ENCODE measurements at places on chromosomes 6 and 20.

GRCh38 chr6:3400162-3400561 is 56.7 kb downstream of the SLC22A23 start:
- no peak for DNase-seq

GRCh38 chr6:73565767-73566485 is 45.1 kb upstream of the EEF1A1 start:
- DNase-seq: no peak

DNA sequence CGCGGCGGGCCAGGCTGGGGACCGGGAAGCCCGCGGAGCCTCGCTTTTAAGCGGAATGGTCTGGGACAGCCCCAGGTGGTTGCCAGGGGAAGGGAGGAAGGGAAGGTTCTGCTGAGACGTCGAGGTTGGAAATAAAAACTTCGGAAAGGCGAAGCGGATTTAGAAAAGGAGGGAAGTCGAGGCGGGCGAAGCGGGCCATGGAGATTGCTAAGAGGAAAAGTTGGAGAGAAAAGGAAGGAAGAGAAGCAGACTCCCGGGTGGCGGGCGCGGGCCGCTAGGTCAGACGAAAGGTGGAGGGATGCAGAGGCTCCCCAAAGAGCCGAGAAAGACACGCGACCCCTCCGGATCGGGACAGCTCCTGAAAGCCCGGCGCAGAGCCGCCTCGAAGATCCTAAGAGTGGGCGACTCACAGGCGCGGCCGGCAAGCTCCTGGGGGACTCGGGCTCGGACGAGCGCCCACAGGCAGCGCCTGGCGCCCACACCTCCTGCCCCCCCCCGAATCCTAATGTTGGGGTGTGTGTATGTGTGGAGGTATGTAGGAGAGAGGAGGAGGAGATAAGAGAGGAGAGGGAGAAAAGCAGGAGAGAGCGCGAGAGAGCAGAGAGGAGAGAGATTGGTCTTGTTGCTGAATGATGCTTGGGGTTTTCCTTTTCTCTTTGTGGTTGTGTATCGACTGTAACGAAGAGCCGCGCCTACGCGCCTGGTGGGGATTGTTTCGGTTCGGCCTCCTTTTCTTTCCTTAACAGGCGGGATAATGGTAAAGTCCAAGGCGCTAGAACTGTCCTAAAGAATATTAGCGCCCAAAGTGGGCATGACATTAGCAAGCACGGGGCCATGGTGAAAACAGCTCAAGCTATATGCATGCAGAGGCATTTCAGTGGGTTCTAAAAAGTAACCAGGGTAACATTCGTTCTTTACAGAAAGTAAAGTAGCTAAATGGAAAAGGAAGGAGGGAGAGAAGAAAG is 1.5 kb downstream of the TFAP2B start:
- DNase-seq: no peak

GRCh38 chr6:99603421-99604165 is 3.0 kb upstream of the PRDM13 start:
- DNase-seq: peak; percentile 53

- no peak for DNase-seq
These were observed 15.5 kb downstream of the FAM83B start for GRCh38 chr6:54861905-54862616.

DNA sequence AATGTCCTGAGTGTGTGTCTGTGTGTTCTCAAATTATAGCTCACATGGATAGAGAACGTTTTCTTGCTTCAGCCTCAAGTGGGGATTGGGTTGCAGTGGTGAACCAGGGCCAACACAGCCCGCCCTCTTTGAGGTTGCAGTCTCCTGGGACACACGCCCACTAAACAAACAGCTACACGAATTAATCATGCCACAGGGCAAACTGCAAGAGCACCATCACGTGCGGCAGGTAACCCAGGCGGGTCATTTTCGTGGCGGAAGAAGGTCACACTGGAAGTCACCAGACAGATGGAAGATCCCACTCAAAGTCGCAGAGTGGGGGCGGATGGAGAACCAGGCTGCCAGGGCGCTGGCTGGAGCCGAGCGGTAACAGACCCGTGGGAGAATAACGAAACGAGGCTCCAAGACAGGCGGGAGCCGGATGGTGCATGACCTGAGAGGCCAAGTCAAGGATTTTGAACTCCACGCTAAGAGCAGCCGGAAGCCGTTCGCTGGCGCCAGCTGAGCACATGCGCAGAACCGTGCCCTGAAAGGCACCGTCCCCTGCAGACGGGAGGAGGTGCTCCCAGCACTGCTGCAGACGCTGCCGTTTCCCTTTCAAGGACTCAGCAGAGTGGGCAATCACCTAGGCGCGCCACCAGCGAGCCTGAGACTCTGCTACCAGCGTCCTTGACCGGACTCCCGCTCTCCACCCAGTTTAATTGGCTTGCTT is 10.7 kb downstream of the DLL1 start:
- DNase-seq: peak; percentile 76

- no peak for DNase-seq
These were observed 70.2 kb upstream of the CCDC167 start for GRCh38 chr6:37569743-37570481.

DNA sequence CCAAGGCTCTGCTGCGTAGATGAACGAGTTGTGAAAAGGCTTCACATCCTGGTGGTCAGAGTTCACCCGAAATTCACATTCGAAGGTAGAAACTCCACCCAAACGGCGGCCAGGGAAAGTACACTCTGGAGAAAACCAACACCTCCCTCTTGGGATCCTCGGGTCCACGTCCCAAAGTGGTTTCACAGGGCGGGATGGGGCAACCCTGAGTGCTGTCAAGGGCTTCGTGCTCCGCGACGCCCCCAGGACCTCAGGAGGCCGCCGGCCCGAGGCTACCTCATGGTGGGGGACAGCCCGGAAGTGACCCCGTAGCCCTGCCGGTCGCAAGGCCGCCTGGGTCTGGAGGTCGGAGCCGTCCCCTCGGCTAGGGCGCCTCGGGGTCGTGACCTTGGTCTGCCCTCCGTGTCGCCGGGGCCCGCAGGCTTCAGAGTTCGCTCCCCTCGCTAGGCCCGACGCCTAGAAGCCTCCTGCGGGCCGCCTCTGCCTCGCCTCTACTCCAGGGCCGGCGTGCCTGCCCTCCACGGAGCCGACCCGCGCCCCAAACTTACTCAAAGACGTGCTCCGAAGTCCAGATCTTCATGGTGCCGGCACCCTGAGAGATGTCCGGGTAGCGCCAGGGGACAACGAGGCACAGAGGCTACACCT is at the start of gene PRELID3B:
Gene PRELID3B (minus strand): TSS at position 636 of the 645 bp plus-strand sequence. CDS start 56 bp downstream, at position 580.
- peak; percentile 24 for DNase-seq

- DNase-seq: no peak
These were observed 114.6 kb upstream of the FOXQ1 start for GRCh38 chr6:1197309-1197708.

DNA sequence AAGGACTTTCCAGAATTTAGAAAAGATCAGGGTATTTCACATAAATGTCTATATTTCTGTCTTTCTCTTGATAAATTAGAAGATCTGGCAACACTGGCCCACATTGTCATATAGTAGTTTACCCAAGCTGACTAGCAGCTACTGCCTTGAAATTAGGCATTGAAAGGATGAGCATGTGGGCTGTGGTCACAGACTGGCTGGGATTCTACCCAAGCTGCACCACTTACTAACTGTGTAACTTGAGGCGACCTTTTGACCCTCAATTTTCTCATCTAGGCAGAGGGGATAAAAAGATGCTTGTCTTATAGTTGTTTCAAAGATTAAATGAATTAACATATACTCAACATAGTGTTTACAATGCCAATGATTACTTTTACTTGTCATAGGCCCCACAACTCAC is 152.7 kb upstream of the BMP2 start:
- no peak for DNase-seq

DNA sequence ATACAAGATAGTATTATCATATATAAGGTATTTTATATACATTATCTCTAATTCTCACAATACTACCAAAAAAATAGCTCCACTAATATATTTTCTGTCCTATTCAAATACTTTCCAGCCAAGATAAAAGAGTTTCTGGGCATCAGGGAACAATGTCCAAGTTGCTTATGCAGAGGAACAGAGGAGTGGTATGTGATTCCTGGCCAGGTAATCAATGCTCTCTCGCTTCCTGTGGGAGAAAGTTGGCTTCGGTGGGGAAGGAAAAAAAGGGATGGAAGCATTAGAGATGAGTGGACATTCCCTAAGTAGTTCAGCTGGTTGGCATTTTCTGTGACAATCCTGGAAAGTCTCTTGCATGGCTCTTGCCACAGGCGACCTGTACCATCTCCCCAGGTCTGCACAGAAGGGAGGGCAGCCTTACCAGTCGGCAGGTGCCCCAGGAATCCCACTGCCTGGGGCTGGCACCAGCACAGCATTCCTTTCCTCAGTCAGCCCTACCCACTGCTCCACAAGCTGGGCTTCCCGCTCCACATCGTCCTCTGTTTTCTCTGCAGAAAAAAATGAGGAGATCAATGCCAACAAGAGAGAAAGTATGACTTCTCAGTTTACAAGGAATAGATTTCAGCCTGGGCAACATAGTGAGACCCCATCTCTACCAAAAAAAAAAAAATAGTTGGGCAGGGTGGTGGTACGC is 78.5 kb upstream of the NUP153 start:
- DNase-seq: no peak

DNA sequence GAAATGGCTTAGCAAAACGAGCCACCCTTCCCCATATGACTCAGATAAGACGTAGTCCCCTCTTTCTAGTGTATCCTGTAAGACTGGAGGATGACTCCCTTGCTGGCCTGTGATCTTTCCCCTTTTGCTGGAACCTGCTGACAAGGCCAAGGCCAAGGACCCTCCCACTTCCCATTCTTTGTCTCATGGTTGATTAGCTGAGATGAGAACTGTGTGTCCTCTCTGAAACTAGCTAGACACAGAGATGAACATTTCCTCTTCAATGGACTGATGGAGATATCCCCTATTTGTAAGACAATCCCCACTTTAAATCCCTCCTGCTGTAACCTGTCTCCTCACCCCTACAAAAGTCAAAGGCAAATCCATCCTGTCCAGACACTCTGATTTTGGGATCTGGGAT is 33.4 kb upstream of the SCRT2 start:
- no peak for DNase-seq

DNA sequence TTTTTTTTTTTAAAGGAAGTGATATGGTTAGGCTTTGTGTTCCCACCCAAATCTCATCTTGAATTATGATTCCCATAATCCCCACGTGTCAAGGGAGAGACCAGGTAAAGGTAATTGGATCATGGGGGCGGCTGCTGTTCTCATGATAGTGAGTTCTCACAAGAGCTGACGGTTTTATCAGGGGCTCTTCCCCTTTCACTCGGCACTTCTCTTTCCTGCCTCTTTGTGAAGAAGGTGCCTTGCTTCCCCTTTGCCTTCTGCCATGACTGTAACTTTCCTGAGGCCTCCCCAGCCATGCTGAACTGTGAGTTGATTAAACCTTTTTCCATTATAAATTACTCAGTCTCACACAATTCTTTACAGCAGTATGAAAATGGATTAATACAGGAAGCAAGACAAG is 64.3 kb downstream of the ZFP64 start:
- DNase-seq: no peak

GRCh38 chr20:8995761-8996160 is 73.1 kb upstream of the PLCB4 start:
- DNase-seq: no peak

DNA sequence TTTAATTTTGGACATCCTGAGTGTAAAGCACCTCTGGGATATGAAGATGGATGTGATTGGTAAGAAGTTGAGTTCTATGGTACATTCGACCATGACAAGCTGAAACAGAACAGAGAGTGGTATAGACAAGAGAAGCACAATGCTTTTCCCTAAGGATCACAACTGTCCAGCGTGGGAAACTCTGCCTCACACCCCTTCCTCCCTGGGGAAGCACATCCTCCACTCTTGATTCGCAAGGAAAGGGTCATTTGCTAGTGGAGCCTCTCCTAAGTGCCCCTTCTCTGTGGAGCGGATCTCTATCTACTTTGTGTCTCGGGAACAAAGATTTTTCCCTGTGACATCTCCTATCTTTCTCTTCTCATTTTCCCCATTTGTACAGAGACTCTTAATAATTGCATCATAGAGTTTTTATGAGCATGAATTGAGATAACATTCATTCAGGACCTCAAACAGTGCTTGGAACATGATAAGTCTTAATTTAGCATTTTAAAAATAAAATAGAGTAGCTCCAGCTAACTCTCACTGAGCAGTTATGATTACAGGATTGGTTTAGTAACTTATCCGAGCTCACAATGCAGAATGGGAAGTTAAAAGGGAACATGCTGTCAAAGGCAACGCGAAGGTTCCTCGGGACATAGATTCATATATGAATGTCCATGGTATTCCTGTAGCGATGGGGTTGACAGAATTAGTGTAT is 775.2 kb downstream of the C6orf118 start:
- DNase-seq: no peak

GRCh38 chr6:72322771-72323170 is 299.1 kb upstream of the KCNQ5 start:
- no peak for DNase-seq

DNA sequence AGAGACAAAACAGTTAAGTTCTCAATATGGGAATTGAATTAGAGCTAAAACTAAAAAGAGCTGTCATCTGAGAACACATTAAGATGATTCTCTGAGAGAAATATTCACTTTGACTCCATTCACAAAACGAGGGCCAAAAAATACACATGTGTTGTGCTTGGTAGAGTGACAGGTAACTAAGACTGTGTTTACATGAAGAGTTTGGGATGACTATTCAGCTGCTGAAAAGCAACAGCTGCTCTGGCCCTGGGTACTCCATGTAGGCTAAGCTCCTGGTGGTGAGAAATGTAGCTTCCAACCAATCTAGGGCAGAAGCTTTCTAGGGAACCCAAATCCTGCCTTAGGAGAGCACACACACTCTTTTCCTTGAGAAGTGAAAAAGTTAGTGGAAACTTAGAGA is 184.5 kb downstream of the COL21A1 start:
- no peak for DNase-seq

- DNase-seq: no peak
These were observed 35.5 kb upstream of the ADTRP start for GRCh38 chr6:11814106-11814505.

DNA sequence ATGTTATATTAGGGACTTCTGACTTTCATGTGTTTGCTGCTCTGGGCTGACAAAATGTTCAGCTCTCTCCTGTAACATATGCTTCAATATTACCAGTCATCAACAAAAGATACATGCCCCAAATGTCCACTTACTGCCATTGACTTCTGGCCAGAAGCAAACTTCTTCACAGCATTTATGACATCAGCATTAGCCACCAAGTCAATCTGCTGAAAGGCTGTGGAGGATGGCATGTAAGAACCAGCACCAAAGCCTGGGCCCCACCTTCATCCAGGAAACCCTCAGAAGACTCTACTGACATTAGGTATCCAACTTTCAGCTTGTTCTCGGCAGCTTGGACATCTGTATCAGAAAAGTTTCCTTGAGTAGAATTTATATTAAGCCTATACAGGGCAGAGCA is 595.5 kb downstream of the COL12A1 start:
- no peak for DNase-seq

All from AG20443 (cell line).